ENCODE measurements at places on chromosomes 5 and 9.

- DNase-seq = no peak
Observed at GRCh38 chr5:97163360-97163764, 19.7 kb downstream of the RIOK2 start.

- DNase-seq = no peak
Observed at GRCh38 chr5:168407211-168407610, 79.1 kb upstream of the RARS1 start.

DNA sequence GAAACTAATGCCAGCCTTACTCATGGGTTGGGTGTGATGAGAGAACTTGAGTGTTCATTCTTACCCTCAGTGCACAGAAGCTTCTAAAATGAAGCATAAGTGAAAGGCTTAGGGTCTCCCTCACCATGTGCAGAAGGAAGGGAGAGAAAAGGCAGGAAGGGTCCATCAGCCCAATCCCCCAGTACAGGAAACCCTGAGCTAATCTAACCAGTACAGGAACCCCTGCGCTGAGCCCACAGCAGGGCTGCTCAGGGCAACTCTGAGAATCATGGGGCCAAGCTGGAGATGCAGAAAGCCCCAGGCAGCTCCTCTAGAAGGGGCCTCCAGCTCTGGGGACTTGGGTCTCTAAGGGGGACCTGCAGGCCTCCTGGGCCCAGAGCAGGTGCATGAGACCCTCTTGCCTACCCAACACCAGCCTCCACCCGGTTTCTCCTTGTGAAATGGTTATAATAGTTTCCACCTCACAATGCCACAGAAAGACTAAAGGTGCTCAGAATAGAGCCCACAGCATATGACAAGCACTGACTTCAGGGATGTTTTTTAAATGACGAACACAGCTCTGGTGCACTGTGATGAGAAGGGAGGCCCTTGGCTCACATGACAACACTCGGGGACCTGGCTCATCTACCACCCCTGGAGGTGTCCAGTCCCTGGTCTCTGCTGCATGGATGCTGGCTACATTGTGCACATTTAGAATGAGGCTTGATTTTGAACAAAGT, 190.1 kb downstream of the ACTL7B start:
- no peak for DNase-seq

- no peak for DNase-seq
Observed at GRCh38 chr5:126052120-126052519, 371.1 kb upstream of the GRAMD2B start.

DNA sequence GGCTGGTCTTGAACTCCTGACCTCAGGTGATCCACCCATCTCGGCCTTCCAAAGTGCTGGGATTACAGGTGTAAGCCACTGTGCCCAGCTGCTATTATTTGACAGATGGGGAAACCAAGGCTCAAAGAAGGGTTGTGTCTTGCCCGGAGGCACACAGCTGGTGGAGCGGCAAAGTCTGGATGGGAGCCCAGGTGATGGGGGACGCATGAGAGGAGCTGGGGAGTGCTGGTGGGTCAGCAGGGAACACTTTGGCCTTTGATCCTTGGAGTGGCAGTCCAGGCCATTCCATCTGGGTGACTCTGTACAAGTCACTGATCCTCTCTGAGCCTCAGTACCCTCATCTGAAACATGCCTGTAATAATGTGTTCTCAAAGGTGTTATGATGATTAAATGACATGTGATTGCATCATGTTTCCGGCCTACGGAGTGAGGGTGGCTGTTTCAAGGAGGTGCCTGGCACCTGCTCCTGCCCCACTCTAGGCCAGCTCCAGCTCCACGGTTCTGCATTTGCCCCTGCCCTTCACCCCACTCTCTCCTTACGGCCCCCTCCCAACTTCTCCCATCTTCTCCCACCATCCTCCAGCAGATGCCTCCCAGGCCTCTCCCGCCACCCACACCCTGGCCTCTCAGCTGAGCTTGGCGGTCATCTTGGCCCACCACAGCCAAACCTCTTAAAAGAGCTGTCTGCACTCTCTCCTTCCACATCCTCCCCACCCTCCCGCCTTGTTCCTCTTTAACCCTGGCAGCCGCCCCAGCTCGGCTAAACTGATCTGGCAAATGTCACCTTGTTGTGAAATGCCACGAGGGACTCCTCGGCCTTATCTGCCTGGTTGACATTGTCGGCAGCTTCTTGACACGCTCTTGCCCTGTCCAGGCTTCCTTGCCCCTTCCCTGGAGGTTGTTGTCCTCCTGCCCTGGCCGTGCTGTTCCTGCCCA, 5.5 kb upstream of the DBN1 start:
- no peak for DNase-seq

GRCh38 chr5:87850843-87851242, 417.8 kb downstream of the TMEM161B start:
- DNase-seq = no peak

- no peak for DNase-seq
Observed at GRCh38 chr5:135059000-135059923, 25.2 kb upstream of the PITX1 start.

- DNase-seq = no peak
Observed at GRCh38 chr9:90822866-90823265, 21.2 kb downstream of the SYK start.

DNA sequence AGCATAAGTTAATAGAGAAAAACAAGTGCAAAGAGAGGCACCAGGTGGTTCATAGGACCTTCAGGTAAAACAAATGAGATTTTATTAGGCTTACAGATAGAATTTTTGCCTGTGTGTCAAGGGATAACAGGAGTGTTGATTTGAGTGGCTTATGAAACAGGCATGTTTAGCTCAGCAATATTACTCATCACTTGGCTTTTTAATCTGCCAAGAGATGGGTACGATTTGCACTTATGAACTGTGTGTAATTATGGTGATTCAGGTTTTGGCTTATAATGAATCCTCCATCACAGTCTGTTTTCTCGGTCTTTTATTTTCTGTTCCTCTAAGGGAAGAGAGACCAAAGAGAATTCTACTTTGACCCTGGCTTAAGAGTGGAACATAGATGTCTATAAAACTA, 199.3 kb downstream of the DMRTA1 start:
- DNase-seq = no peak

GRCh38 chr5:136067422-136067821, 38.6 kb downstream of the TGFBI start:
- no peak for DNase-seq

GRCh38 chr5:7888901-7889300, 20.0 kb downstream of the MTRR start:
- no peak for DNase-seq

DNA sequence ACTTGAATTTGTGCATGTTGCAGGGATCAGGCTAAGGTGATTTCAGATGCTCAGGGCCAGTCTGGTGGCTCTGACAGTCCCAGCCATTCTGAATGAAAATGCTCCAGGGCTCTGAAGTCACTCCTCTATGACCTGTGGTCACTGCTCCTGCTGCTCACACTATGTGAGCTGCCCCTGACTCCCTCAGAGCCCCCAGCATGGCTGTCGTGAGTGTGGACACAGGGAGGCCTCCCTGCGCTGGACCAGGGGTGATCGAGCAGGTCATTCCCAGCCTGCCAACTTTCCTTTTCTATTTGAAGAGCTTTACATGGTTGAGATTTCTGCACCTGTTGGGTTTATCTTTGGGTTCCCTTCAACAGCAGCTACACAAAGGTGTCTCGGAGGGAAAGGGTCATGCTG, 74.5 kb downstream of the WNK2 start:
- no peak for DNase-seq

- no peak for DNase-seq
Observed at GRCh38 chr5:83417884-83418283, 53.7 kb upstream of the VCAN start.

- no peak for DNase-seq
Observed at GRCh38 chr5:35618781-35619180, 1.1 kb downstream of the SPEF2 start.

DNA sequence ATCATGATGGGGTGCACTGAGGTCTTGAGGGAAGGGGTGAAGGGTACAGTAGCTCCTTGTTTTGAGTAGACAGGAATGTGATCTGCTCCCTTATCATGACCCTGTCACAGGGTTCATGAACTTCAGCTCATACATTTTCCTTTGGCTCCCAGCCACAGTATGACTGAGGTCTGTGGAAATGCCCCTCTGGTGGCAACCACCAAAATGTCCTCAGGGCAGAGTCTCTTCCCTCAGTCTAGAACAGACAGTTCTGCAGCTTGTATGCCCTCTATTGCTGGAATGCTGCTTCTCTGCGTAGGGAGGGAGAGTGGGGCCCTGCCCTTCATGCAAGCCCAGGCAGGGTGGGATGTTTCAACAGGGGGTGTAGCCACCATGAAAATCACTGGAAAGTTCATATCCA, 53.8 kb upstream of the SNCAIP start:
- no peak for DNase-seq

- no peak for DNase-seq
Observed at GRCh38 chr5:125257057-125257972, 510.9 kb upstream of the ZNF608 start.
